ENCODE measurements at places on chromosomes 16 and 17.
A peak's percentile ranks its signal among the peaks of the same experiment; 100 is the strongest.

GRCh38 chr17:3669085-3669347 is 404 bp downstream of the EMC6 start:
- DNase-seq = no peak

GRCh38 chr17:5838661-5839300 is 231.4 kb upstream of the WSCD1 start:
- DNase-seq = no peak

DNA sequence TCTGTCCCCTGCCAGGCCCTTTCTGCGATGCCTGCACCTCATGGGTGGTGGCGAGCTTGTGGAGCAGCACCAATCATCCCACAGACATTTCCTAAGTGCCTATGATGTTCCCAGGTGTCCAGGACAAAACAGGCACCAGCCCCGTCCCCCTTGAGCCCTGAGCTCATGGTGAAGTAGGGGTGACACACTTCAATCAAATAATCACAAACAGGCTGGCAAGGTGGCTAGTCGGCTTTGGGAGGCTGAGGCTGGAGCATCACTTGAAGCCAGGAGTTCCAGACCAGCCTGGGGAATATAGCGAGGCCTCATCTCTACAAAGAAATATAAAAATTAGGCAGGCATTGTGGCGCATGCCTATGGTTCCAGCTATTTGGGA is 748 bp upstream of the PRSS8 start:
- DNase-seq = no peak

GRCh38 chr17:75088465-75089417 is 987 bp downstream of the SLC16A5 start:
- DNase-seq = no peak

- no peak for DNase-seq
These were observed 877.3 kb downstream of the KCNJ18 start for GRCh38 chr17:22569459-22570143.

DNA sequence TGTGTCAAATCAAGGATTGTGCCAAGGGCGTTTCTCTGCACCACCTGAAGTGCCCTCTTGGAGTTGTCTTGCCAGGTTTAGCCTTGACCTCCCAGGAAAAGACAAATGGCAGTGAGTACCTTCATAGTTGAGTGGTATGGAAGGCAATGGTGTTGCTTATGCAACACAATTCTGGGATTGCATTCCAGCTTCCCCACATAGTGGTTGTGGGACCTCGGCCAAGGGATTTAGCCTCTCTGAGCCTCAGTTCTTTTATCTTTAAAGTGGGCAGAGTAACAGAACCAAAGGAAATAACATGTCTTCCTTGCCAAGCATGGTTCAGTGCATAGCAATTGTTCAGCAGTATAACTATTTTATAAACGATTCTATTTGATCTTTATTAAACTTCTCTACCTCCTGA is 49.4 kb downstream of the CCDC42 start:
- no peak for DNase-seq

DNA sequence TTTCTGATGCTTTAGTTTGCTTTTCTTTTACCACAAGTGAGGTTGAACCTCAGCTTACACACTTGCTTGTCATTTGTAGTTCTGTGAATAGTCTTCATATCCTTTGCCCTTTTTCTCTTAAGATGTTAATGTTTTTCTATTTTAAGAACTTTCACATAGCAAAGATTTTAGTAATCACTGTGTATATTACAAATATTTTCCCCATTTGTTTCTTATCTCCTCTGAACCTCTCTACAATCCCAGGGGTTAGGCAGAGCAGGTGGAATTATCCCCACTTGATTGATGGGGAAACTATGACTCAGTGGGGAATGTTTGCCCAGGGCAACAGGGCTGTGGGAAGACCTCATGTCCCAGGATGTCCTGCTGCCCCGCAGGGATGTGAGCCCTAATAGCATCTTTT is 11.7 kb upstream of the MYH3 start:
- DNase-seq = no peak

DNA sequence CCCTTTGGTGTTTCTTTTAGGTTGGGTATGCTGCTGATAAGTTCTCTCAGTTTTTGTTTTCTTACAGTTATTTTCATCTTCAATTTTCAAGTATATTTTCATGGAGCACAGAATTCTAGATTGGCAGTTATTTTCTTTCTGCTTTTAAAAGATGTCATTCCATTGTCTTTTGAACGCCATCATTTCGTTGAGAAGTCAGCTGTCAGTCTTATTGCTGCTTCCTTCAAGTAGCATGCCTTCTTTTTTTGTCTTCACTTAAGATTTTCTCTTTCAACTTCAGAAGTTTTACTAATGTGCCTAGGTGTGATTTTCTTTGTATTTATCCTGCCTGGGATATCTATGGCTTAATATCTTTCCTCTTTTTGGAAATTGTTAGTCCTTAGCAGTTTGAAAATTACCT is 262.2 kb upstream of the PMFBP1 start:
- no peak for DNase-seq

GRCh38 chr16:51839727-51840462 is 688.8 kb upstream of the SALL1 start:
- DNase-seq = no peak

- no peak for DNase-seq
These were observed 115.3 kb downstream of the SNX29 start for GRCh38 chr16:12091569-12092543.

GRCh38 chr17:8063761-8064534 is 23.6 kb downstream of the ALOX12B start:
- DNase-seq = no peak

GRCh38 chr16:51166091-51166490 is 15.0 kb upstream of the SALL1 start:
- DNase-seq = no peak

DNA sequence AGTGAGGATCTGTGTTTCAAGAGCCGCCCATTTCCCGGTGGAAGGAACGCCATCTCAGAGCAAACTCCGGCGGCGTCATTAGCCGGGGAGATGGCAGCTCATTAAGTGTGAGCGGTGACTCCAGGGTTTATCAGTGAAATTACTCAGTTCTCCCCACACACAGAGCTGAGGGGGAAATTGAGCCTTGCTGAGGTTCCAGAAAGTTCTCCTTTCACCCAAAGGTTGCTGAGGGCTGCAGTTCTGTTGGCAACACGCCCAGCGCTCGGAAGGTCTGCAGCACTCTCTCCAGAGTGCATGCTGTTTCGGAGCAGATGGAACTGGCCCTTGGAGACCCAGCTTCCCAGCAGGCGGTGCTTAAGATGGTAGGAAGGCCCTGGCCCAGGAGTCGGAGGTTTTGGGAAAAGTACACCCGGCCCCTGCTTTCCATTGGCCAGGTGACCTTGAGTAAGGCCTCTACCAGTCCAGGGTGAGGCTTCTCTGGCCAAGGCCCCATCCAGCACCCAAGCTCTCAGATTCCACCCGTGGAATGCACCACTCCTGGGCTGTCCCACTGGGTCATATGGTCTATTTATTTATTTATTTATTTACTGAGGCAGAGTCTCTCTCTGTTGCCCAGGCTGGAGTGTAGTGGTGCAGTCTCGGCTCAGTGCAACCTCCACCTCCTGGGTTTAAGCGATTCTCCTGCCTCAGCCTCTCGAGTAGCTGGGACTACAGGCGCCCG is 167.7 kb upstream of the CIBAR2 start:
- DNase-seq = no peak

- no peak for DNase-seq
These were observed 37.7 kb upstream of the LCMT1 start for GRCh38 chr16:25073854-25074253.

DNA sequence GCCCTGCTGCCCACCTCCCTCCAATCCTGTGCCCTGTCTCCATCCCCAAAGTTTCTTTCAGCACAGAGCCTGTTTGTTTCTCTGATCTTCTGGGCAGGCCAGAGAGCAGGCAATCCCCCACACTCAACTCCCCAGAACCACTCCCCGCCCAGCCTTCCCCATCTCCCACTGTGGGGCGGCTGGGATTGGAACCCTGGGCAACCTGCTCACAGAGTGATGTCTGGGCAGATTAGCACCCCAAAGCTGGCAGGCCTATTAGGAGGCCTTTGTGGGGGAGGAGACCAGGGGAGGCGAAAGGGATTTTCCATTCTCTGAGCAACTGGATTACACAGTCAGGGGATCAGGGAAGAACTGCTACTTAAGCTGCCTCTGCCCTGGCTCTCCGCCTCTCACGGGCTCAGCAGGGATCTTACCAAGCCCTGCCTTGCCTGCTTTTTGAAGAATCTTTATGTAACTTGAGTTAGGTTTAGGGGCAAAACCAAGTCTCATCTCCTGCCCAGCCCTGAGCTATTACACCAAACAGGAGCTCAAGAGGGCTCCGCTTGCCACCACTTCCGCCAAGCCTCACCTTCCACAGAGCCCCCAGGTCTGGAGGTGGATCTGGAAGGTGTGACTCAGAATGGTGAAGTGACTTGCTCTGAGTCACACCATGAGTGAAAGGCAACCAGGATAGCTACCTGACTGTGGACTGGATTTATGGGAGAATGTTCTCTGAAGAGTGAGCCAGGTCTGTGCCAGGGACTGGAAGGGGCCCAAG is 16.0 kb upstream of the LHX1 start:
- DNase-seq = no peak

GRCh38 chr16:81487301-81487720 is 42.7 kb downstream of the CMIP start:
- DNase-seq = no peak

DNA sequence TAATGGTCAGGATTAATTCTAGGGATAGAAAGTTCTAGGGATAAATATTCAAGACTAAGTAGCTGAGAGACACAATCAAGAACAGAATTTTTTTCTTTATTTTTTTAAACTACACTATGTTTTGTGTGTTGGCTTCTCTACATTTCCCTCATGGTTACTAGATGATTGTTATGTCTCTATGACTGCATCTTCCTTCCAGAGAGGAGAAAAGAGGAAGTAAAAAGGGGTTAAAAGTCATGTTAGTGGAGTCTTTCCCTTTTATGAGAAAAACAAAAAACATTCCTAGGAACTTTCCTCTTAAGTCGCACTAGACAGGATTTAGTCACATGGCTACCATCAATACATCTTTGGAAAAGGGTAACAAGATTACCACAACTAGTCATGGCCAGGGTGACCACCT is 375.0 kb downstream of the KCNJ2 start:
- no peak for DNase-seq

DNA sequence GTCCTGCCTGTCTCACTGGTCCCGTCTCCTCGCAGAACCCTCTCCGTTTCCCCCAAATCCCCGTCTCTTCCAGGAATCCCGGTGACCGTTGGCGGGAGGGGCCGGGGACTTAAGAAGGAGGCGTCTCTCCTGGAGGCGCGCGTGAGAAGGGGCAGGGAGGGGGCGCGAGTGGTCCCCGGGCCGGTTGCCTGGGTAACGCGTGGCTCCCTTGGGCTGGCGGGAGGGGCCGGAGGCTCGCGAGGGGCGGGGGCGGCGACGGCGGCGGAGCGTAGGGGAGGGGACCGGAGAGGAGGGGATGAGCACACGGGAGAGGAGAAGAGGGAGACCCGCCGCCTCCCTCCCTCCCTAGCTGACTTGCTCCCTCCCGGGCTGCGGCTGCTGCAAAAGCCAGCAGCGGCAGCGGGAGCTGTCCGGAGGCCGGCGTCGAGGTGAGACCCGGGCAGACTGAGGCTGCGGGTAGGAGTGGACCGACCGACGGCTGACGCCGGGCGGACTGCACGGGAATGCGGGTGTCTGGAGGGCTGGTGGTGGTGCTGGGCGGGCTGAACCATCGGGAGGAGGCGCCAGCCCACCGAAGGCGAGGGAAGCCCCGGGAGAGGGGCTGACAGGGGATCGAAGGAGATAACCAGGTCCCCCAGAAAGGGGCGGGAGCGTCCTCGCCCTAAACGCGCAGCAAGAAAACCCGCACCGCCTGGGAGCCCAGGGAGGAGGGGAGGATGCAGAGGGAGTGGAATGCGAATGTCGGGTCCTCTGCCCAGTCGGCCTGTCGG is at the start of gene PRRT2:
PRRT2 (plus strand) TSS at position 298 of the 770 bp plus-strand sequence. CDS start 862 bp downstream, outside the sequence.
- peak; percentile 34 for DNase-seq

- no peak for DNase-seq
These were observed 66.1 kb downstream of the MYO18A start for GRCh38 chr17:29114141-29114540.

GRCh38 chr17:76558198-76559095 is 18.6 kb downstream of the PRCD start:
- no peak for DNase-seq

- DNase-seq = no peak
These were observed 34.8 kb downstream of the CPNE2 start for GRCh38 chr16:57127037-57127763.

GRCh38 chr17:58046239-58047094 is 36.8 kb upstream of the DYNLL2 start:
- DNase-seq = no peak

- DNase-seq = no peak
These were observed 74.4 kb downstream of the NETO2 start for GRCh38 chr16:47069313-47069712.

- no peak for DNase-seq
These were observed 6.0 kb downstream of the CIITA start for GRCh38 chr16:10883004-10883403.

DNA sequence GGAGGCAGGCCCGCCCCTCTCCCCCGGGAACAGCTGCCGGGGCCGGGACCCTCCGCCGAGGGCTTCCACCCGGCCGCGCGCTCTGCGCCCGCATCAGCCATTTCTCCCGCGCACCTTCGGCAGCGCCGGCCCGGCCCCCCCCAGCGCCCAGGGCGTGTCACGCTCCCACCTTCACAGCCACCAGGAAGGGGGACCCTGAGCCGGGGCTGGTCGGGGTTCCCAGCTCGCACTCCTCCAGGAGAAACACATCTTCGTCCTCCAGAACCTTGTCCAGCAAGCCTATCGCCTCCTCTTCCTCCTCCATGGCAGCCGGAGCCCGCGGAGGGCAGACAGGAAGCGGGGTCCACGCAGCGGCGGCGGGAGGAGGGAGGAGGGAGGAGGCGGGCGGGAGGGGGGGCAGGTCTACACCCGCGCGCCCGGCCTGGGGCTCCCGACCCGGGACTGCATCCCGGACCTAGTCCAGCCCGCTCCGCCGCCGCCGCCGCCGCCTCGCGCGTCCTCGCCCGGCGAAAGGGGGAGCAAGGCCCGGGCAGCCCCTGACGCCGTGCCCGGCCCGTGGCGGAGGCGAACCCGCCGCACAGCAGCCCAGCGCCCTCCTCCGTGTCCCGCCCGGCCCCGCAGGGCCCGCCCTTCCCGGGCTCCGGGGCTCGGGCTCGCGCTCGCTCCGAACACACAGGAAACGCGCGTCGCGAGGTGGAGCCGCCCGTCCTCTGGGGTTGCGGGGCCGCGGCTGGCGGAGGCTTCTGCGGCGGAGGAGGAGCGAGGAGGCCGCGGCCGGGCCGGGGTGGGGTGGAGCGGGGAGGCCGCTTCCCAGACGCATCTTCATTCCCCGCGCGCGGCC is 70.8 kb downstream of the ABR start:
- DNase-seq = peak; percentile 31

- no peak for DNase-seq
These were observed 443 bp downstream of the CSNK2A2 start for GRCh38 chr16:58197314-58198012.
